ENCODE measurements at places on chromosomes 12 and 14.

DNA sequence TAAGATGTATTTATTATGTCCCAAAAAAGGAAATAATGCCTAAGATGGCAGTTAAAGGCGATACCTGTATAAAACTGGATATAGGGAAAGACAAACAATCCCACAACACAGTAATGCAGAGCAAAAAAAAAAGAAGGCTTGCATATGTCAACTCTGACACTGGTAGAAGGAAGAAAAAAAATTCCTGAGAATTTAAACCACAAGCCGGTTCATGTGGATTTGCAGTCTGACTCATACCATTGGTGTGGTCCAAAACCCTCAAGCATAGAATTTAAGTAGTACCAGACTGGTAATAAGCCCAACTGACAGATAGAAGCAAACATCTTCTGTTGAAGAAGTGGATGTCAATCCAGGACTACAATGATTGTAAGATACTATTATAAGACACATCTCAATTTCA, 7.2 kb downstream of the DNAI7 start:
- DNase-seq: peak; percentile 94

DNA sequence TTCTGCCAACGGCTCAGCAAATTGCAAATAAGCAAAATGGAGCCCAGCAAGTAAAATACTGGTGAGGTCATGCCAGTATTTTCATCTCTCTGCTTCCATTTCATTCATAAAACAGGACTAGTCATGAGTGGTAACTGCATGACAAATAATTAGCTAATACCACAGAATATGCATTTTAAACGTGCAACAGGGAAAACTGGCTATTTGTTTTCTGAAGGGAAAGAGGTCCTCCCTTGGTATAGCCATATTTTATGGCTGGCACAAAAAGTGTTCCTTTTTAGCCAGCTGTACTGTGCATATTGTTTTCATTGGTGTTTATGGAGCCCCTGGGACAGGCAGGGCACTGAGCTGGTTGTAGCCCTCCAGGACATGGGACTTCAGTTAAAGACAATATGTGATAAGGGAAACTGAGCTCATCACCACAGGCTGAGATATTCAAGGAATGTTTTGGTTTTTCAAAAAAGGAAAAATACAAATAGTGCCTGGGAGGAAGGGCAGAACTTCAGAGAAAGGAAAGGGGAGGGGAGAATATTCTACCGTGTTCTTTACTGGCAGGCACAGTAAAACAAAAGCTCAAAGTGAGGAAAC, 26.1 kb upstream of the FOXN3 start:
- DNase-seq: peak; percentile 52

DNA sequence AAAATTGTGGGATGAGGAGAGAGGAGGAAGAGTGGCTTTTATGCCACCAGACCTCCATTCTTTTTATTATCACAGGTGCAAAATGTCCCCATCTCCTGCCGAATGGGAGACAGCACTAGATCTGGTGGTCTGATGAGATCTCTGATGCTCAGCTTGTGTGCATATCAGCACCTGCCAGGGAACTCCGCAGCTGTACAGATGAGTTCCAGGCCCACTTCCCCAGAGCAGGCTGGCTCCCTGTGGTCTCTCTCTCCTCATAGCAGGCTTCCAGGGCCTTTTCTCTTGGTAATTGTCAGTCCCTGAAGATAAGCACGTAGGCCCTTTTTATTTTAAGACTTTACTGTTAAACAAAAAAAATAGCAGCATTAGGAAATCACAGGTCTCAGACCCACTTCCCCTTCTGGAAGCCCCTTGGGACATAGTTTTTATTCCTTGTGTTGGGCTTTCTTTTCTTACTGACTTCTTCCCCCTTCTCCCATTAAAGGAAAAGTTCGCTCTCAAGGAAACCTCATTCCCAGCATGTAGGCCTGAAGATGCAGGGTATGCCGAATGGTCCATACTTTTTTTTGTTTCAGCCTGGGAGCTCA, 4.5 kb upstream of the TBC1D30 start:
- no peak for DNase-seq

DNA sequence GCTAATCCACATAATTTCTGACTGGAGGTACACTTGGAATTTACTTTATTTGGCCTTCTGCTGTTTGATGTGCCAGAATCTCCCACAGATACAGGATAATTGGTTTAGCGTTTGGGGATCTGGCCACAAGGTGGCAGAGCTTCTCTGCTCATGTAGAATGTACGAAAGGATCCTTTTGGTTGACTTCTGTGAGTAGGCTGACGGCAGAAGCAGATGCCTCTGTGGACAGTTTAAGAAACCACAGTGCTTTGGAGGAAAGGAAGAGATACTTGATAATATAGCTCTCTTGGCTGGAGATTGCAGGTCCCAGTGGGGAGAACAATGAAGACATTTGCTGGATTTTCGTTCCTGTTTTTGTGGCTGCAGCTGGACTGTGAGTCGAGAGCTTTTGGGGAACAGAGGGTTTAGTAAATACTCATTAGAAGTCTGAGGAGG, 75.3 kb upstream of the OR4E1 start:
- peak; percentile 9 for DNase-seq

DNA sequence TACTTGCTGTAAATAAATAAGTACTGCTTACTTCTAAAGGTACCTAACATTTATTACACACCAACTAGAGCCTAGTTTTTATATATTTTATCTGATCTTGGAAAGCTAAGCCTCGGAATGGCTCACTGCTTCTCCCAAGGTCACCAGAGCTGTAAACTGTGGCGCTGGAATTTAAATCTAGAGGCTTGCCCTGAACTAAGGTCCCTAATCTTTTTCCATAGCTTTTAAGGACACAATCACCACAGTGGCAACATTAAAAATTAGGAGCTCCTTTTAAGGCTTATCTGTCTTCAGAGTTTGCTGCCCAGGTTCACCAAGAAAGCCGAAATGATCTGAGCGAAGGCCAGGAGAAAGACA, 670 bp downstream of the CCNB1IP1 start:
- DNase-seq: no peak

GRCh38 chr14:105863296-105864108, 337.1 kb downstream of the TMEM121 start:
- DNase-seq: no peak

DNA sequence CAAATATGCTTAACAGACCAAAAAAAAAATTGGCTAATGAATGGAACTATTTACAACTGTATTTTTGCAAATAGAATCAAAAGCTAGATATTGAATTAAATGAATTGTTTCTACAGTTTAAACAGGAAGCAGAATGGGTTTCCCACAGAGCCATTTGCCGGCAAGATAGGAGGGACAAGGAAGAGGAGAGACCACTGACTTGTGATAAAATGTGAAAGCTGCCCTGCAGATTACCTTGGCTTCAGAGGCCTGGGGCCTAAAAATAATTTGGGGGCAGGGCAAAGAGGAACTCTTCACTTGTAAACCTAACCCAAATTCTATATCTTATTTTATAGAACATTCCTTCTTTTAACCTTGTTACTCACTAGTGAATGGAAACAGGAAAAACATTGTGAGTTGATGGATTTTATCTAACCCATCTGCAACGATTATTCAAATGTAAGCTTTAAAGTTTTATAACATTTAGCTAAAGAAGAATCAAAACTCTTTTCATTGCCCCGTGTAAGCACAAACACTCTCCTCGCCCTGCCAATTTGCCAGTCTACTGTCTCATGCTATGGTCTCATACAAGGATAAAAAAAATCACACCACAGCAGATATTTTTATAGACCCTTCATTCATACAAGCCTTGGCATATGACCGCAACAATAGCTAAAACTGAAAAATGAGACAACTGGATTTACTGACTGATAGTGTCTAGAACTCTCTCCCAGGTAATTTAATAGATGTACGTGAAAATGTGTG, 49.5 kb upstream of the MDM1 start:
- no peak for DNase-seq

- DNase-seq: no peak
Observed at GRCh38 chr12:87200289-87200979, 828.8 kb downstream of the C12orf50 start.

GRCh38 chr12:109345428-109345827, 2.3 kb upstream of the MYO1H start:
- no peak for DNase-seq

DNA sequence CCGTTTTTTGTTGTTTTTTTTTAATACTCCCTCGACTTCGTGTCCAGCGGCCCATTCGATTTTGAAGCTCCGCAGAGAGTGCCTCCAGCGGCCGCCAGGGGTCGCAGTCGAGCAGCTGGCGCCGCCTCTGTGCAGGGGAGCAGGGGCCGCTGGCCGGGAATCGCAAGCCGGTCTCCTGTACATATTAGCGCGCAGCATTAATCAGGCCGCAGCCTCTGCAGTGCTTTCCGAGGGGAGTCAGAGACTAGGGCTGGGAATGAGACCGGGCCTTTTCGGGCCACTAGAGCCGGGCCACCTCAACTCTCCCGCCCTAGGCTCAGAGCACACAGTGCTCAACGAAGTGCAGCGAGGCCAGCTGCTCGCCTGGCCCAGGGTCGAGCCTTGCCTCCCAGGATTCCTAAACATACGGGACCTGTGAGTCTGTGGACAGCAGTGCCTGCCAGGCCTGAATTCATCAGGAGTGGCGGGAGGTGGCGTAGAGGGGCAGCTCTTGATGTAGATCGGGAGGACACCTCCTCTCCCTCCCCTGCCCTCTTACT, 81.8 kb downstream of the EMP1 start:
- peak; percentile 62 for DNase-seq

DNA sequence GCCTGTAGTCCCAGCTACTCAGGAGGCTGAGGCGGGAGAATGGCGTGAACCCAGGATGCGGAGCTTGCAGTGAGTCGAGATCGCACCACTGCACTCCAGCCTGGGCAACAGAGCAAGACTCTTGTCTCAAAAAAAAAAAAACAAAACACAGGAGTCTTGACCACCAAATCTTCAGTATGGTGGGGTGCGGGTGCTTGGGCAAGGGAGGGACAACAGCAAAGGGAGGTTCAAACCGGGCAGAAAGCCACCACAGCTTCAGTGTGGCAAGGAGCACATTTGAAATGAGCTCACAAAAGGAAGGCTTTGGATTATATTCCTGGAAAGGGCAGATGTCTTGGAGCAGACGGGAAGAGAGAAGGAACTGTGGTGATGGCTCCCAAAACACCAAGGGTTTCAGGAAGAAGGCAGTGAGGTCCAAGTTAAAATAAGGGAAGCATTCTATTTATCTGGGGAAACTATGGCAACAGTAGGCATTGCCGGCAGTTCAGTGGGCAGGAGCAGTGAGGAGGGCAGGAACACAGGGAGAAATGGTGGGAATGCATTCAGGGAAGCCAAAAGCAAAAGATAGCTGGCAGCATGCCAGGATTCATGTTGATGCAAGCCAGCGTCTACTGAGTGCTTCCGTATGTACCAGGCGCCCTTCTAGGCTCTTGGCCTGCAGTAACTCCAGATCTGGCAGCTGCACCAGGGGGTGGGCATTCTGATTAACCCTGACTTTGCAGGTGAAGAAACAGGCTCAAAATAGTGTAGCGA, 51.0 kb upstream of the SRSF5 start:
- peak; percentile 81 for DNase-seq

DNA sequence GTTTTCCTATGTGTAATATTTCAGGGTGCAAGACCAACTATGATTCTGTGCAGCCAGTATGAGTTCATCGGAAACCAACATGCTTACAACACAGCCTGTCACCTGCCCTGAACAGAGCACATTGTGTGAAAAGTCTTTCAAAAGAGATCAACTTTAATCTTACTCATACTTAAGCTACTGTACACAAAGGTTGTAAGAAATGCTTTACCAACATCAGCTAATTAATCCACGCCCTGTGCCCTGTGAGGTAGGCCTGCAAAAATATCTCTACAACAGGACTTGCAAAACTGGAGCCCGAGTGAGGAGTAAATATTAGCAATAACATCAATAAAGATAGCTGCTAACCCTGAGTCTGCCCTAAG, 15.1 kb downstream of the APPL2 start:
- DNase-seq: no peak

DNA sequence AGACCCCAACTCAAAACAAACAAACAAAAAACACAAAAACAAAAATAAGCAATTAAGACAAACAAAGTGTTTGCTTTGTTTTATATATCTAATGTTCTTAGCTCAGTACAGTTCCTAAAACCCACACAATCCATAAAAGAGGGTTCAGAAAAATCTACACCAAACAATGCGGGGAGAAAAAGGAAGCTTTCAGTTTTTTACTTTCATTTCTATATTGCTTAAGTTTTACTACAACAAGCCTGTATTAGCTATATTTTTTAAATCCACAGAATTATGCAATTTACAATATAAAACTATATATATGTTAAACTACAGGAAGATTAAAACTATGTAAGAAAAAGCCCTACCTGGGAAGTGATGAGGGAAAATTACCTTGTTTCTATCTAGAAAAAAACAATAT, 41.4 kb downstream of the CLIP1 start:
- no peak for DNase-seq

GRCh38 chr14:50820786-50821509, 10.0 kb downstream of the NIN start:
- no peak for DNase-seq

GRCh38 chr12:107662484-107662883, 23.1 kb upstream of the PWP1 start:
- no peak for DNase-seq

- DNase-seq: peak; percentile 1
Observed at GRCh38 chr12:85955127-85955526, 81.0 kb downstream of the NTS start.

DNA sequence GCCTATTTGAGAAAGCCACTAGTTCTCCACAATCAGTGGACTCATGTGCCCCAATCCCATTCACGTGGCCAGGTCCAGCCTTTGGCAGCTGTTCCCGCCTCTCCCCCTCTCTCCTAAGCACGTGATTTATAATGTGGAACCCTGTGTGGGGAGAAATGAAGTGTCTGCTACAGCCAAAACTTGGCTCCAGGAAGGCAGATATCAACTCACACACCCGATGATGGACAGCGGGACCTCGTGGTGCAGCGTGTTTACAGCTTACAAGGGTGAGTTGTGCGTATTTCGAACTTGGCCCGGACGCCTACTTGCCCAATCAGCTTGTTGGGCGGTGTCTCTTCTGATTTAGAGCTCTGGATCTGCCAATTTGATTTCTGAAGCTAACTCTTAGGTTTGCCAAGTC, 38.1 kb upstream of the FAM181A start:
- DNase-seq: no peak

GRCh38 chr14:73771848-73772638, 57.9 kb upstream of the PNMA1 start:
- peak; percentile 35 for DNase-seq

GRCh38 chr14:99791476-99792209, 1.6 kb upstream of the EML1 start:
- no peak for DNase-seq

GRCh38 chr12:21472197-21472823, 29.1 kb downstream of the RECQL start:
- DNase-seq: no peak

GRCh38 chr12:116091579-116091978, 185.9 kb downstream of the MED13L start:
- DNase-seq: no peak

DNA sequence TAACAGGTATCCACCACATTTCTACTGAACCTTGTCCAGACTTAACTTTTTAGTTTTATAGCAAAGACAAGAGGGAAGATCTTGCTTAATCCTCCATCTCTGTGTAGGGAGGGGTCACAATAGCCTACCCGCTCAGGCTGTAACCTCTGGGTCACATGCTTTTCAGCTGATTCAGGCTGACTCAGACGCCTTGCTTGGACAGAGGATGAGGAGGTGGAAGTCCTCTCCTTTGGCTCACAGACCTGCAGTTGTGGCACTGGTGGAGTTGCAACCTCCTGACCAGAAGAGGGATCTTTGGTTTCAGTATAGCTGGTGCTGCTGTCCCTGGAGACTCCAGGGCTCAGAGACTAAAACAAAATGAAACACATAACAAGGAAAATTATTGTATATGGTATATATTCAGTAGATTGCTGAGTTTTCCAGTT, 16.2 kb downstream of the ACIN1 start:
- peak; percentile 82 for DNase-seq

GRCh38 chr12:29149691-29150281, 708 bp downstream of the FAR2 start:
- DNase-seq: no peak

GRCh38 chr12:76706101-76706500, 57.8 kb upstream of the ZDHHC17 start:
- peak; percentile 47 for DNase-seq

Data from fibroblast of skin of right quadriceps (primary cell).